ENCODE measurements at places on chromosomes 7 and 10. TPM values are rescaled to one million over a fixed set of nuclear protein-coding genes. Genes with fewer than 3 reads are reported as not detected.

GRCh38 chr7:7569615-7570014 is 2.9 kb downstream of the MIOS start:
- DNase-seq, result no peak

The ACTL6B gene
- not detected for total RNA-seq

The RBP4 gene
- total RNA-seq, result not detected

GRCh38 chr10:62990126-62990525 is 143.0 kb upstream of the NRBF2 start:
- DNase-seq, result no peak

DNA sequence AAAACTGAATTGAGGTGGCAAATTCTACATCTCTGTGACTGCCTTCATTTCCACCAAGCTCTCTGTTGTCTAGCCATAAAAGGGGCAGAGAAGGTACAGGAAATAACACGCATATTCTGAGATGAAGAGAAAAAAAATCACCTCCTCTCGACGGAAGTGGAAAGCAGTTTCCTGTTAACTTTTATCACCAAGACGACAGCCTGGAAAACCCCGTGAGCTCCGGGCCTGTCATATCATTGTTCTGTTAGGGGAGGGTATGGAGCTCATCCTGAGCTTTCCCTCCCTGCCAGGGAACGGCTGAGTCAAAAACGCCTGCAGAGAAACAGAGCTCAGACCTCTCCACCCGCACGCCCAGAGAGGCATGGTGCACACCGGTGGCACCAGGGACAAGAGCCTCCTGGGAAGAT is 200.3 kb downstream of the PRPF18 start:
- peak; percentile 60 for DNase-seq

The CYP2C18 gene
- not detected for total RNA-seq

GRCh38 chr7:65809259-65809981 is 63.5 kb upstream of the VKORC1L1 start:
- DNase-seq, result no peak

- peak; percentile 56 for DNase-seq
These were observed 132.4 kb downstream of the FAM53B start for GRCh38 chr10:124611738-124612137.

GRCh38 chr10:47243356-47243755 is 56.6 kb upstream of the GDF10 start:
- no peak for DNase-seq

The SPDYE2B gene
- total RNA-seq, result not detected

DNA sequence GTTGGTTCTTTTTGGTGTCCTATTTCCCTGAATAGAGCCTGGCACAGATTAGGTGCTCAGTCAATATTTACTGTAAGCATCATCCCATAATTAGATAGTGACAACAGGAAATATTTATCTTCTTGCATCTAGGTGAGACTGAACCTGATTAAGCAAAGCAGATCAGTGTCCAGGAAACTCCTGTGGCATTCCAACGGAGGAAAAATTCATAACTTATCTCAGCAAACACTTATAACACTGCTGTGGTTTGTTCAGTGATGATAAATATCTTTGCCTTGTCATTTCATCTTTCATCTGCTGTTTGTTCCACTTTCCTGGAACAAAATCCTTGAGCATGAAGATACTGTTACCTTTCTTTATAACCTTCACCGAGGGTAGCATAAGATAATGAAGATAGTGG is 1160.3 kb upstream of the AUTS2 start:
- DNase-seq, result no peak

GRCh38 chr10:99346247-99346646 is 17.1 kb downstream of the CNNM1 start:
- no peak for DNase-seq

GRCh38 chr10:54096892-54097291 is 704.1 kb downstream of the PCDH15 start:
- DNase-seq, result no peak

- no peak for DNase-seq
These were observed 331.4 kb downstream of the ELMO1 start for GRCh38 chr7:37117292-37117691.

DNA sequence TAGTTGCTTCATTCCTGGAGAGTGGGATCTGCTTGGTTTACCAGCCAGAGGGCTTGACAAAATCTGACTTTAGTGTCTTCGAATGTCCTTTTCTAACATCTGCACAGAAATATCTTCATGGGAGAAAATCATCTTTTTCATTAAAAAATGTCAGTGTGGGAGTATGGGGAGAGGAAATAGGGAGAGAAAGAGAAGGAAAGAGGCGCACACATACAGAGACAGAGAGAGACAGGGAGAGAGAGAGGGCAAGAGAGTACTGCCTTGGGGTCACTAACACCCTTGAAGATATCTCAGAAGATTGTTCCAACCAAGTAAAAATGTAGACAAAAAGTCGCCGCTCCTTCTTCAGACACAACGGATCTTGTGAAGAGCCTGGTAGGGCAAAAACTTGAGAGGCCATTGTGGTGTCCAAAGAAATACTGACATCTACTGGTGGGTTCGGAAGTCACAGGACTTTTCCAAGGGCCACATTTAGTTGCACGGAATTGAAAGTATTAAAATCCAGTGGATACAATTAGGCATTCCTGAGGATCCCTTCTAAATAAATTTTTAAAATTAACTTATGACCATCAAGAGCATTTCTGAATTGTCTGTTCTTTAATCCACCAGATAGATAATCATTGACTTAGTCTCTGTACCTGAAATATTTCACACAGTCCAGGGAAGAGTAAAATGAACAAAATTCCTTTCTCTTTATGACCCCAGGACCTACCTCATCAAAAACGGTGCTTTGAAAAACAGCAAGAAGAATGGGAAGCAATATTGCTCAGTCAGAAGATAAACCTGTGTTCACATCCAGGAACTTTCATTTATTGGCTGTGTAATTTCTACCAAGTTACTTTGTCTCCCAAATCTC is 29.7 kb downstream of the VIM start:
- DNase-seq, result no peak

The ACTR3C gene
- 6.4 TPM for total RNA-seq

The SLC26A3 gene
- not detected for total RNA-seq

All from activated naive CD8-positive, alpha-beta T cell treated with anti-CD3 and anti-CD28 coated beads, Interleukin-2, amount 10 ng/mL, durations not matched to agents 7 days and 5 days (primary cell).